ENCODE measurements at places on chromosomes 12 and 14.

DNA sequence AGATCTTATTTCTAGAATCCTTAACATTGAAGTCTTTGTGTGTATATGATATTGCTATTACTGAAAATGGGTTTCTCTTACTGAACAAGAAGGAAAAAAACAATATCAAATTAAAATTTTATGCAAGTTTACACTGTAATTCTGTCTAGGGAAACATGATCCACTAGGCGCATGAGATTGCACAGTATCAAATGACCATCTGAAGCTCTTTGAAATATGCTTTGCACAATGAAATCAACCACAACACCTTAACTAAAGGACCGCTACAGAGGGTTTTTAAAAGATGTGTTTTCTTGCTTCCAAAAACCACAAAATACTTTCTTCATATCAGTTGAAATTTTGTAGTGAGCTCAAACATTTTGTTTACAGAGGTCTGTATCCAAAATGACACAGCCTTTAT, 15.1 kb upstream of the KERA start:
- no peak for DNase-seq

- no peak for DNase-seq
These were observed 204.5 kb downstream of the MON2 start for GRCh38 chr12:62670986-62671720.

DNA sequence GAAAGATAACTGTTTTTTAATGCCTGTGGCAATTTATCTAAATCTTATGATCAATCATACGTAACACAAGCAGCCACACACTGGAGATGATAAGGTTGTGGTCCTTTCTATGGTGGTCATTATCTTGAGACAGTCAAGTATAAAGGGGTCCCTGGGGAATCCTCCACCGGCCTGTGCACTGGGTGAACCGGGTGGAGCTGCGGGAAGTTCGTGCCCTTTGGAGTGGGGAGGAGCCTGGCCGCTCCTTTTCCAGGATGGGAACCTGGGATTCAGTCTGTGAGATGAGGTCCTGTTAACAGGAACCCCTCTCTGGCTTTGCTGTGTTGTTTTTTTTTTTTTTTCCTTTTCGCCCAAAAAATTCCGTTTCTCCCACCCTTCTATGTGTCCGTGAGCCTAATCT, 167.5 kb upstream of the RPL10L start:
- no peak for DNase-seq

DNA sequence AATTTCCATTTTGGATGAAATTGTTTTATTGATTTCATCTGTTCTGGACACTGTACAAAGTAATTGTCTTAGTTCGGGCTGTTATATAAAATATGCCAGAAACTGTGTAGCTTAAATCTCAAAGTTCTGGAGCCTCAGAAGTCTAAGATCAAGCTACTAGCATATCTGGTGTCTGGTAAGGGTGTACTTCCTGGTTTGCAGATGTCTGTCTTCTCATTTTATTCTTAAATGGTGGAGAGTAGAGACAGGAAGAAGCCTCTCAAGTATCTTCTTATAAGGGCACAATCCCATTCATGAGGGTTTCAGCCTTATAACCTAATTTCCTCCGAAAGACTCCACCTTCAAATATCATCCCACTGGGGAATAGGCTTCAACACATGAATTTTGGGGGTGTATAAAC, 51.3 kb downstream of the MON2 start:
- no peak for DNase-seq

GRCh38 chr12:91722072-91722471, 423.6 kb downstream of the BTG1 start:
- DNase-seq, result no peak

- DNase-seq, result no peak
These were observed 214.6 kb downstream of the C12orf50 start for GRCh38 chr12:87814625-87815024.
